Stimulated activated CD4-positive, alpha-beta T cell treated with anti-CD3 and anti-CD28 coated beads, Interleukin-1b, Interleukin-23, amount 100 ng/mL, for 1 hour (primary cell): ENCODE measurements at places on chromosomes 1 and 21.
A peak's percentile ranks its signal among the peaks of the same experiment; 100 is the strongest.

- no peak for DNase-seq
Observed at GRCh38 chr1:64337926-64338325, 132.0 kb upstream of the CACHD1 start.

DNA sequence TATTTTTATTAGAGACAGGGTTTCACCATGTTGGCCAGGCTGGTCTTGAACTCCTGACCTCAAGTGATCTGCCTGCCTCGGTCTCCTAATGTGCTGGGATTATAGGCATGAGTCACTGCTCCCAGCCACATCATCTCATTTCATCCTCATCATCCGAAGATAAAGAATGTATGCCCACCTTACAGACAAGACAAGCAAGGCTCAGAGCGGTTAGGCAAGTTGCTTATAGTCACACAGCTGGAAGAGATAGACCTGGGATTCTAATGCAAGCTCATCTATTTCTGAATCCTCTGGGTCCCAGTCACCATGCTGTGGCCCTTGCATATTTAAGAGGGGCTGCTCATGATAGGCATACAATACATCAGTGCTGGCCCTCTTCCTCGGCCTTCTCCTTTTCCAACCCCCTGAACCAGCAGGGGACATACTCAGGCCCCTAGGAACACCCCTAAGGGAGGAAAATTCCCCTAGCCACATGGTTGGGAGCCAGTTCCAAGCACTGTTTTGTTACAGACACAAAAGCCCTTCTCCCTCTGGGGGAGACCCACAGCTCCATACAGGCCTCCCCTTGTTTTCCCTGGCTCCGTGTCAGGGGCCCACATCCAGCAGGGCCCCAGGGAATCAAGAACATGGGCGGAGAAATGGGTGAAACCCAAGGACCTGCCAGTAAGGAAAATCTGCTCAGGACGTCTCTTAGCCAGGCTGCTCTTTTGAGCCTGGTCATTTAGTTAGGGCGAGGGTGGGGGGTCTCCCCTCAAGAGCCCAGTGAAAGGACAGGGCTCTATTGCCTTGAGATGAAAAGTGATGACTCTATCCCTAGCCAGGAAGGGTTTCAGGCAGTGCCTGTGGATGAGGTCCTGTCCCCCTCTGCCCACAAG is 6.9 kb downstream of the CSRP1 start:
- no peak for DNase-seq

- no peak for DNase-seq
Observed at GRCh38 chr1:116760487-116760886, 6.3 kb downstream of the CD2 start.

GRCh38 chr1:172642970-172643369 is 15.9 kb upstream of the FASLG start:
- no peak for DNase-seq

DNA sequence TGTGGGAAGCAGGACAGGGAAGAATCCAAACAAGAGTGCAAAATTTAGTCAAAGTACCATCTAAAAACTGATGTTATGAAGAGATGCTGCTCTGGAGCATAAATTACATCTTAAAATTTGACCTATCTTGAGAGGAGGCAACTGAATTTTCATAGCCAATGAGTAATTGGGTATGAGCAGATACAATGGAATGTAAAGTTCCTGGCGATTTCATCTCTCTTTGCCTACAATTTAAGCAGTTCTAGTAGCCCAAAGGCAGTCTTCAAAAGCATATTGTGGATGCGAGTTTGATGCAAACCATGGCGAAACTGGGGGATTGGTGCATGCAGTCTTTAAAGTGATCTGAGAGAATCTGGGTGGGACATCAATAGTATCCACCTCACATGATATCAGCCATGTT is 1265.9 kb downstream of the BRINP3 start:
- no peak for DNase-seq

DNA sequence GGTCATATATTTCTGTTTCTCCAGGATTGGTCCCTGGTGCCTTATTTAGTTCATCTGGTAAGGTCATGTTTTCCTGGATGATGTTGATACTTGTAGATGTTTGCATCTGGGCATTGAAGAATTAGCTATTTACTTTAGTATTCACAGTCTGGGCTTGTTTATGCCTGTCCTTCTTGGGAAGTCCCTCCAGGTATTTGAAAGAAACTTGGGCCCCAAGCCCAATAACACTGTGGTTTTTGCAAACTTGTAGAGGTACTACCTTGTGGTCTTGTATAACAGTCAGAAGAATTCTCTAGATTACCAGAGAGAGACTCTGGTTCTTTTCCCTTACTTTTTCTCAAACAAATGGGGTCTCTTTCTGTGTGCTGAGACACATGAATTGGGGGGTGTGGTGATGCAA is 251.4 kb upstream of the B3GALT2 start:
- DNase-seq: no peak

GRCh38 chr1:205805082-205805711 is 7.8 kb downstream of the SLC41A1 start:
- no peak for DNase-seq

- no peak for DNase-seq
Observed at GRCh38 chr21:43364851-43365424, 62.0 kb downstream of the SIK1 start.

DNA sequence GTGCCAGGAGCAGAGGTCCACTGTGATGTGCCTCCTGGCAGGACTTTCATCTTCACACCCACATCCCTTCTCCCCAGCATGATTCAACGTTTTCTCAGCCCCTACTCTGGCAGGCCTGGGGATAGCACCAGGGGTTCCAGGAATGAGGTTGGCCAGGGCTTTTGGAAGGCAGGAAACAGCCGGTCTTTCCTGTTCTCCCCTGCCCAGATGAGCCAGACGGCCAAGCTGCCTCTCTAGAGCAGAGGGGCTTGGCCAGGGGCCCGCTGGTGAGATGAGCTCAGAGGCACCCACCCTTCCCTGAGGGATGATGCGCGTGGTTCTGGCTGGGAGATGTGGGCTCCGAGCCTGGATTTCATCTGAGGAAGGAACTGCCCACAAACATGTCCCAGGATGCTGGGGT is 4.3 kb upstream of the MFAP2 start:
- DNase-seq: no peak

GRCh38 chr1:79955966-79956365 is 949.4 kb upstream of the ADGRL4 start:
- DNase-seq: no peak

DNA sequence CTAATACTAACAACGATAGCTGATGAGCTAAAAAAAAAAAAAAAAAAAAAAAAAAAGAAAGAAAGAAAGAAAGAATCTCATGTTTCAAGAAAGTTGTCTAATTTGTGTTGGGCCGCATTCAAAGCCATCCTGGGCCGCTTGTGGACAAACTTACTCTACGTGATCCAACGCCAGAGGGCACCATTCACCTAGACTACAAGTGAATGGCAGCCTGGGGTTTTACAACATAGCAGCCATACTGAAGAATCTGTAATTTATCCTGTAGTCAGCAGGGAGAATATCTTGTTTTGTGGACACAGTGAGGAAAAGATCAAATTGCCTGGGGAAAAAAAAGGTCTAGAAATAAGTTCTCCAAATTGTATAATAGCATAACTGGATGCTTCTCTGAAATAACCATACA is 47.0 kb downstream of the CYP2J2 start:
- peak; percentile 9 for DNase-seq

DNA sequence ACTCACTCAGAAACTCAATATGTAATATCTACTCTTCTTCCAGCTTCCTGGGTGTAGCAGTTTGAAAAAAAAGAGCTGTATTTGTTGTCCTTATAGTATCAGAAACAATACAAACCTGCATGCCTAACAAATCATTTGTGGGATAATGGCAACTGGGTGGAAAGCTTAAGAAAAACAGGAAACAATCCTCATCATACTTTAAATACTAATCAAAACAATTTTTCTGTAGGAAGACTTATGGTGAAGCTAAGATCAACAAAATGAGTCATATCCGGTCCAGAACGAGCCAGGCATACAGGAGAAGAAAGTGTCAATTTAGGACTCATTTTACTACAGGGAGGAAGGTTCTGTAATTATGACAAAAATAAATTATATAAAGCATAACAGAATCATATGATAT is 181.8 kb upstream of the ADGRL4 start:
- no peak for DNase-seq

- DNase-seq: no peak
Observed at GRCh38 chr1:175116903-175117302, 49.3 kb downstream of the TNN start.

- no peak for DNase-seq
Observed at GRCh38 chr1:208233546-208233945, 10.6 kb downstream of the PLXNA2 start.

- DNase-seq: no peak
Observed at GRCh38 chr1:75099581-75099980, 34.6 kb upstream of the LHX8 start.

GRCh38 chr21:46126309-46127238 is 28.7 kb downstream of the COL6A2 start:
- no peak for DNase-seq

- no peak for DNase-seq
Observed at GRCh38 chr1:90823686-90824085, 106.6 kb upstream of the BARHL2 start.

GRCh38 chr1:7299994-7300393 is 471.1 kb upstream of the VAMP3 start:
- no peak for DNase-seq

GRCh38 chr1:71303617-71304041 is 222.8 kb upstream of the ZRANB2 start:
- DNase-seq: no peak

DNA sequence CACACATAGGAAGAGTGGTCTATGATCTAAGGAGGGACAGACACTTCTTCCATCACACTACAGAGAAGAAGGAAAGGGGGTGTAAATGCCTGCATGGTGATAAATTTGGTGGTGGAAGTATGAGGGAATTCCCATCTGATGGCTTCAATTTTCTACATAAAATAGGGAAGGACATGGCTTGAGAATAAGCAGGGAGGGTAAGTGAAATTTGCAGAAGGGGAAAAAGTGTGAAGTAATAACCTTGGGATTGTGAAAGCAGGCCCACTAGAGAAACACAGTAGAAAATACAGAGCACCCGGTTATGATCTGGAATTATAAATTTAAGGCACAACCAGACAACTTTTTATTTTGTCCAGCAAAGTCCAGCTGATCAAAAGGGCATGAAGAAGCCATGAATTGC is 22.7 kb upstream of the HIVEP3 start:
- no peak for DNase-seq

- no peak for DNase-seq
Observed at GRCh38 chr1:244006961-244007360, 44.1 kb upstream of the ZBTB18 start.

- no peak for DNase-seq
Observed at GRCh38 chr1:7366286-7366954, 404.7 kb upstream of the VAMP3 start.

DNA sequence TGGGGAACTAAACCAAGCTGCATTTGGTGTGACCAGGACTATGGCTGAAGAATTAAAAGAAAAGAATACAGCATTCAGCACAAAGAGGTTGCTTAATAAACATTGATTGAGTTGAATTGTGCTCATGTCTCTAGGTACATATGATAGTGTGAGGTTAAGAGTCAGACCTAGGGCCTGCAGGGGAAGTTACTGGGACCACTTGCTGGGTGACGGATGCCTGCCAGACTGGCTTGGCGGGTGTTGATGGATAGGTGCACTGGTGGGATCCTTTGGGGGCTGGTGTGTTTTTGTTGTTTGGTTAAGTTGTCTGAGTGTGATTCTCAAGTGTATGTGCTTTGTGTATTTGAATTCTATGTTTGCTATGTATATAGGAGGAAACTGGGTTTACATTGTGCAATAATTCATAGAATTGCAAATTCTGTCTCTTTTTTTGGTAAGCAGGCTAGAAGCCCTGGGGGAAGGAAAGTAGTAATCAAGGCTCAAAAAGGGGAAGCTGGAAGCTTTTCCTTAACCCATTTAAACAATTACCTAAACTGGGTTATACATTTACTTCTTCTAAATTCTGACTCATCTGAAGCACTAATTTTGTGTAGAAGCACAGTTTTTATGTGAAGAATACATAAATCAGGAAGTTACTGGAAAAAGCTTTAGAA is 1.8 kb downstream of the CD101 start:
- DNase-seq: no peak

DNA sequence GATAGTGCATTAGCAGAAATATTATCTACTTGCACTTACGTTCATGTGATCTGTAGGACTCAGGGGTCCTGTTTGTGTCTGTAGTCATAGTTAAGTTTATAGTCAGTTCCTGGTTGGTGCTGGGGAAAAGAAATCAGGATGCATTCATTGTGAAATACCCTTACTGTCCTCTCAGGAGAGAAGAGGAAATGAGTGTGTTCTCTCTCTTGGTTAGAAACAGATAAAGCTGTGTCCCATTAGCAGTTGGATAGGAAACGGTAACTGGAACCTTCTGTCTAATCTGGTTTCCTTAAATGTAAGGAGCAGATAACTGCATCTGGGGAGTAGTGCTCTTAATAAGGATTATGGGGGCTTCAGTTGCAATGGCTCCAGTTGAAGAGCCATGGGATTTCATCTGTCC is 8.9 kb downstream of the SDCCAG8 start:
- DNase-seq: no peak

- no peak for DNase-seq
Observed at GRCh38 chr1:19495000-19495656, 9.8 kb upstream of the CAPZB start.

GRCh38 chr1:29657816-29658215 is 421.5 kb downstream of the PTPRU start:
- DNase-seq: no peak

GRCh38 chr21:26449161-26449560 is 123.9 kb downstream of the CYYR1 start:
- no peak for DNase-seq

- DNase-seq: no peak
Observed at GRCh38 chr1:156150333-156151011, 2.9 kb upstream of the SEMA4A start.

GRCh38 chr1:162535501-162535900 is 26.0 kb upstream of the UAP1 start:
- DNase-seq: no peak

GRCh38 chr1:61436016-61436415 is 288.9 kb downstream of the TM2D1 start:
- DNase-seq: no peak

DNA sequence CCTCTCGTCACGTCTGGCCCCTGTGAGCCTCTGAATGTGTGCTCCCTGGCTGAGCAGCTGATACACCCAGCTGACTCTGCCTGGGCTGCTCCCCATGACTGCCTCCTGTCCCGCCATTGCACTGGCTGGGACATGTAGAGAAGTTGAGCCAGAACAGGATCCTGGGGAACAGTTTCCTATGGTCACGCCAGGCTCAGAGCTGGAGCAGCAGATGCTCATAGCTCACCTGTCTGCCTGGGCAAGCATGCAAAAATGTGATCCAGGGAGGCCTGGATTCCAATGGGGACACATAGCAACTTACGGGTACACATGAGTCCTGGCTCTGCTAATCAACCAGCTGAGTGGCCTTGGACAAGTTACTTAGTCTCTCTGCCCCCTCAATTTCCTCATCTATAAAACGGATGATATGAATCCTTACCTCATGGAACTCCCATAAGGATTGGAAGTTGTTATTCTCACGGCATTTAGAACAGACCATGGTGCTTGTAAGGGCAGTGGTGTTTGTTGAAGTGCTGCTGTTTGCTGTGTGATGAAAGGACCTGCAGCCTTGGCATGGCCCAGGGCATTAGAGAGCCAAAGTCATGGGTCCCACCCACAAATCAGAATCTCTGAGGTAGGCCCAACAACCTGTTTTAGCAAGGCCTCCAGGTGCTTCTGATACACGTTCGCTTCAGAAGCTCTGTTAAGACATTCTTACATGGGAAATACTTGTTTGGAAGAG is 150.3 kb upstream of the VANGL1 start:
- no peak for DNase-seq
